Muscle of arm (tissue), 14 donors: ENCODE measurements at places on chromosomes 4 and X. TPM values are rescaled to one million over a fixed set of nuclear protein-coding genes. Genes with fewer than 3 reads are reported as not detected.

NUDT11 gene
- 7.8 TPM for polyA plus RNA-seq

DNA sequence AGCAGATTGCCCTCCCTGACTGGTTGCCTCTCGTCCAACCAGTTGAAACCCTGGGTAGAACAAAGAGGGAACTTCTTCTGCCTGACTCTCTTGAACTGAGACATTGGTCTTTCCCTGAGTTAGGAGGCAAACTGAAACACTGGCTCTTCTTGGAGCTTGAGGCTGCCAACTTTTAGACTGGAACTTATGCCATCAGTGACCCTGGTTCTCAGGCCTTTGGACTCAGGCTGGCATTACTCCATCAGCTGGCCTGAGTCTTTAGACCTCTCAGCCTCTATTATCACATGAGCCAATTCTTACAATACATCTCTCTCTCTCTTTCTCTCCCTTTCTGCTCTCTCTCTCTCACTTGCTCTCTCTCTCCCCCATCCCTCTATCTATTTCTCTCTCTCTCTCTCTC is 86.4 kb downstream of the EMCN start:
- no peak for DNase-seq

DNA sequence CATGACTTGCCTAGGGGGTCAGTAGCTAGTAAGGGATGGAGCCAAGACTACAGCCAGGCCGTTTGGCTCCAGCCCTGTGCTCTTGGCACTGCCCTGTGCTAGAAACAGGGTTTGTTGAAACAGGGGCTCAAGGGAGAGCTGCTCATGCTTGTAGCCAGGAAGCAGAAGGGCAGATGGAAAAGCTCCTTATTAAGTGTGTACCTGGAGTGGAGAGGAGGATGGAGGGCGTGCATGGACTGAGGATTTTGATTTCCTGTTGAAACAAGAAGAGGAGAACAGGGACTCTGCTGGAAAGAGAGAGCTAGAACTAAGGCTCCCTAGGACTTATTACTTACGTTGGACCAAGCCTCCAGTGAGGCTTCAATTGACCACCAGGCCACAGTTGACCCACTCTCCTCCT is 363.0 kb downstream of the MID1IP1 start:
- no peak for DNase-seq

SASH3 gene
- 3.6 TPM for polyA plus RNA-seq

TASL gene
- 2.3 TPM for polyA plus RNA-seq
